ENCODE measurements at places on chromosomes 16 and 17.

DNA sequence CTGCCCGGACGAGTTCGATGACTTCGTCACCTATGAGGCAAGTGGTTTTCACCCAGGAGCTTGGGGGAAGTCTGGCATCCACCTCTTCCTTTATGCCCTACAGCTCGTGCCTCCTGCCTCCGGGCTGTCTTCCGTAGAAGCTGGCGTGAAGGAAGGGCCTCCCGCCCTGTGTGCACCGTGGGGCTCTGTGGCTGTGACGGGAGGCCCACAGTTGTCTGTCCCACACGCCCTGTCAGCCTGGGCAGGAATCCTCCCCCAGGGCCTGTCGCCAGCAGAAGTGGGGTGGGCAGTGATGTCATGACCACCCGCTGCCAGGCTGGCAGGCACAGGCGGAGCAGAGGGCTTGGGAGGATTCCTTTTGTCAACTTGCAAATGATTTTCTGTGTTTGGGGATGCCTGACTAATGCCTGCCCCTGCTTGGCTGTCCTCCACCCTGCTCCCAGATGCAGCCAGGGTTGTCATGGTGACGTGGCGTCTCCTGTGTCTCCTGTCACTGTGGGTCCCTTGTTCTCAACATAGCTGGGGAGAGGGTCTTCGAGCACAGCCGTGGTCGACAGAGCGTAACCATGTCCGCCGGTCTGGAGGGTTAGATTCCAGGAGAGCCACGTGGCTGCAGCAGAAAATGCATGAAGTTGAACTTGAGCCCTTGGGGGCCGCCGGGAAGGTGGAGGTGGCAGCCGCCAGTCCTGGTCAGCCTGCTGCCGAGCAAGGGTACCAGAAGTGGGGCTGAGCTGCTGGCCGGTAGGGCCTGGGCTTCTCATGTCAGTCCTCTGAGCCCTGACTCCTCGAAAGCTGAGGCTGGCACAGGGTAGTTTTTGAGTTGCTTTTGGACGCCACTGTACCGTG is 46.1 kb downstream of the RAB11FIP3 start:
- DNase-seq = no peak

DNA sequence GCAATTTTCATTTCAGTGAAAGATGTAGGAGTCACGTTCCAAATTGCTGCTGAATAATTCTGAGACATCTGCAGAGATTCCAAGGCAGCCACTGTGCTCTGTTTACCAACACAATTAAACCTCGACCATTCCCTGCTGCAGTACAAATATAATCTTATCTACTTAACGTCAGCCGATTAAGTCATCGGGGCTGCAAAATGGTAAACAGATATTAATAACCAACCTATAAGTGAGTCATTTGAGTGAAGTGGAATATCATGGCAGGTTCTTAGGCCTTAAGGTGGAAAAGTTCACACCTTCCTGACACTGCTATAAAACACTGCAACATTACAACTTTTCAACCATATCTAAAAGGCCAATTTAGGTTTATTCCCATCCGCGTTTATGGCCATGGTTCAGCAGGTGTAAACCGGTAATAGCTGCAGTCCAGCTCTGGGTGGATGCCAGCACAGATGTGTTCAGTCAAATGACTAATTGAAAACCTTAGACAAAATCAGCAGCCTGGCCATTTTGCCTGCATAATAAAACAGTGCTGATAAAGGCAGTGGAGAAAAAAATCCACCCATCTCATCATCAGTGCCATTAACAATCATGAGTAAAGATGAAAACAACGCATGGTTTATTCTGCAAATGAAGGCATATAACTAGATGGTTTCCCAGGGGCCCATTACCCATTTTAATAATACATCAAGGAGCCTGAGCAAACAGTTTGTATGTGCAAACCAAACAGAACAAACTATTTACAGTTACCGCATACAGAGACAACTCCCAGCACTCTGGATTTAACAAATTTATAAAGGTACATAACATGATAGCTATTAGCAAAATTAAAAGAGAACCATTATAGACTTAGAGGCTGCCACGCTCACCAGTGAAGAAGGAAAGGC is 202.9 kb upstream of the IRX3 start:
- no peak for DNase-seq

DNA sequence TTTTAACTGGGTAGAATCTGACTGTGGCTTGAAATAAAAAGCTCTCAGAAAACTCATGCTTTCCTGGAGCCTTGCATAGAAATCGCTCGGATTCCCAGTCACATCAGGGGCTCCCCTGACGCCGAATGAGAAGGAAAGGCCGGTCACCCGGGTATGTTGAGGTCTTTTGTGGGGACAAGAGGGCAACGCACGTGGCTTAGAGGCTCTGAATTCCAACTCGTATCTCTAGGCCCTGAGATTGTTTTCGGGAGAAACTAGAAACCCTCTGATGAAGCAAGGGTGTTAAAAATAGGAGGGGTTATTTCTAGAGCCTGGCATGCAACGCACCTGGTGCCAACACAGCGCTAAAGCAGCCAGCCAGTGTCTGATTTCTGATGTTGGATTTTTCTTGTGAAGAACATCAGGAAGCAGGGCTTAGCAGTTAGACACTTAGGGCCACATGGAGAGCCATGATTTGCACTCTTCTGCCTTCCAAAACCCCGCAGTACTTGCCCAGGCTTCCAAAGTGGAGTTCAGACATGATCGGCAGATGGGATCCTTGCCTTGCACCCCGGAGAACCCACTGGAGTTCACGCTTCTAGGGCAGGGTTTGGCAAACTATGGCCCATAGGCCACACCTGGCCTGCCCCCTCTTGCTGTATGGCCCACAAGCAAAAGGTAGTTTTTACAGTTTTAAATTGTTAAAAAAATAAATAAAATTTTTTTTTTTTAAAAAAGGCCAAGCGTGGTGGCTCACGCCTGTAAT is 12.6 kb downstream of the CACNG1 start:
- no peak for DNase-seq

DNA sequence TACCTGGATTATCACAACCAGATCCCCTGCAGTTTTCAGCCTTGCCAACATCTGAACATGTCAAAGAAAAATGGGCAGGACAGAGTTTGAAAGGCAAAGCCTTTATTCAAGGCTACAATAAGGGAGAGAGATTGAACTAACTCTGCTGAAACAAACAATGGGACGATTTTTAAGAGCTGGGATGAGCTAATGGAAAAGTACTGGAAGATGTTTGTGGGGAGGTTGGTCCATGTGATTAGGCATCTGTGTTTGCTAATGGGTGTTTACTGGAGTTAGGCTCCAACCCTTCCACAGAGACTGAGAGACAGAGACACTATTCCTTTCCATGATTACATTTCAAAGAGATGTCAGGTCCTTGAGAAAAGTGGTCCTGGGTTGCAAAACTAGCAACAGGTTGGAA is 35.0 kb upstream of the HSBP1 start:
- no peak for DNase-seq

GRCh38 chr17:909642-910323 is 69.8 kb downstream of the NXN start:
- no peak for DNase-seq

GRCh38 chr16:50861970-50862411 is 120.1 kb downstream of the CYLD start:
- no peak for DNase-seq

- no peak for DNase-seq
These were observed 45.4 kb upstream of the ACSF3 start for GRCh38 chr16:89048090-89048725.

DNA sequence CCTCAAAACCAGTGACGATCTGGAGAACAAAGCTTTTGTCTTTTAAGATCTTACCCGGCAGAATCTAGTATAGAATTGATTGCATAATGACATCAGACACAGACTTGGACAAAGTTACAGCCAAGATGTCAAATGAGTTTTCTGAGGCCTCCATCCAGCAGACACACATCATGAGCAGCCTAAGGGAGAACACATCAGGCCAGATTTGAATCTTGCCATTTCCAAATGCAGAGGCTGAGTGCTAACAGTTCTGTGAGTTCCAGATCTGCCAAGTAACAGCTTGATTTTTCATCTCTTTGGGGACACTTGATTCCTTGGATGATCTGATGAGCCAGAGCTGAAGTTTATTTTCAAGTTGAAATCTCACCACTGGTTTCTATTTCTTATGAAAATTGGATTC is 21.0 kb downstream of the NOG start:
- no peak for DNase-seq

GRCh38 chr17:66531851-66532295 is 229.5 kb downstream of the PRKCA start:
- no peak for DNase-seq

- no peak for DNase-seq
These were observed 15.6 kb downstream of the SLC7A6 start for GRCh38 chr16:68279726-68280558.

DNA sequence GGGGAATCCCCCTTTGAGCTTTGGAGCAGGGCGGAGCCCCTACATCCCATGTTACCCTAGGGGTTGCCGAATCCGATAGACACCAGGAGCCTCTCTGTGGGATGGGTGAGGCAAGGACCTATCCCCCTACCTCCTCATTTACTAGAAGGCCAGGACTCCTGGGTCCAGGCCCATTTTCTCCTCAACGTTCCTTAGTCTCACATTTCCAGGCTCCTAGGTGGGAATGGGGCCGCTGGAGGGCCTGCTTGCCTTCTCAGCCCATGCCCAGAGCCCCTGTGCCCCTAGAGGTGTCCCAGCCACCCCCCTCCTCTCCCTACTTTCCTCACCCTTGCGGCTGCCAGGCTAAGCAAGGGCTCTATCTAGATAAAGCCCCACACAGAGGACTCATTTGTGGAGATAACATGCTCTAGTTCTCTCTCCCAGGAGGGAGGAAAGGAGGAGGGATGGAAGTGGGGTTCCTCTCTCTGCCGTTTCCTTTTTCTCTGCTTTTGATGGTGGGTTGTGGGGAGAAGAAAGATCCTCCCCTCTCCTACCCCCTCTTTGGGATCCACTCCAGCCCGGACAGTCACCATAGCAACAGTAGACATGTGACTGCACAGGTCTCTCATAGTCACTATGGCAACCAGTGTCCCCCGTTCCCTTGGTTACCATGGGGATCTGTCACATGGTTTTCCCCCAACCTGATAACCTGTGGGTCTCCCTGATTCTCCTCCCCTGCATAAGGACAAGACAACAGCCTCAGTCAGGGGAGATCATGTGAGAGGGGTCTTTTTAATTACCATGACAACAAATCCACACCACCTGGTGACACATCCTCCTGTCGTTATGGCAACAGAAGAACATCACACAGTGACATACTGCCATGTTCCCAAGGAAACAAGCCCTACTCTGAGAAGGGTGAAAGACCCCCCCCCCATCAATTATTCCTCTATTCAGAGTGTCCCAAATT is 5.2 kb downstream of the CACNA1G start:
- DNase-seq = no peak

DNA sequence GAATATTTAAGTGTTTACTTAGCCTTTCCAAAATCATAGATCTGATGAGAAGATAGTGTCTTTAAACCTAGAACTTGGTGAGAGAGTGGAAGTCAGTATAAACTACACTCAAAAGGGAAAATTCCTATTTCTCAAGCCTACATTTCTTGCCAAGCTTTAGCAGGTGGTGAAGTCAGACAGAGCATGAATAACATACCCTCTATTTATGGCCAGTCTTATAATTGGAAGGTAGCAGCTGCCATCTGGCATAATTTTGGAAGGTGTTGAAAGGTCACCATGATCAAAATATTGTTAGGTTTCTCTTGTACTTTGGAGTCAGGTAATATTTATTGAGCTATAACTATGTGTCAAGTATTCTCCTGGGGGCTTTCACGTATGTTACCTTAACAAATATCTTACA is 729.3 kb upstream of the KIF2B start:
- DNase-seq = no peak

- DNase-seq = peak; percentile 73
These were observed 65.9 kb downstream of the PCTP start for GRCh38 chr17:55816532-55817396.

DNA sequence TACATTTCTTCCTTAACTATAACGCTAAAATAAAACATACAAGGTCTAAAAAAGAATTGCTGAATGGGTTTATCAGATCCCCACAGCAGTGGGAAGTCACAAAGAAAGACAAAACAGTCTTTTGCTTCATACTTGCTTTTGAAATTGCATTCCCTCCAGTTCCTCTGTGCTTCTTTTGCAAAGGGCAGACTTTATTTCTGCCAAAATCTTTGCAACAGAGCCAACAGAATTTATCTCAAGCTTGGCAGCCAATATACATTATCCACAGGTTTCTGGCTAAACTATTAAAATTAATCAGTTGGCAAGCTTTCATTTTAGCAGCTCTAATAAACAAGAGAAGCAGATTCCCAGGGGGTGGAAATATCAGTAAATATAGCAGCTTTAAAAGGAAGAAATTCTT is 378.9 kb upstream of the CA10 start:
- DNase-seq = no peak

- no peak for DNase-seq
These were observed 154.2 kb downstream of the PITPNC1 start for GRCh38 chr17:67531291-67531690.

- no peak for DNase-seq
These were observed 833 bp upstream of the BCAR1 start for GRCh38 chr16:75252049-75252864.

DNA sequence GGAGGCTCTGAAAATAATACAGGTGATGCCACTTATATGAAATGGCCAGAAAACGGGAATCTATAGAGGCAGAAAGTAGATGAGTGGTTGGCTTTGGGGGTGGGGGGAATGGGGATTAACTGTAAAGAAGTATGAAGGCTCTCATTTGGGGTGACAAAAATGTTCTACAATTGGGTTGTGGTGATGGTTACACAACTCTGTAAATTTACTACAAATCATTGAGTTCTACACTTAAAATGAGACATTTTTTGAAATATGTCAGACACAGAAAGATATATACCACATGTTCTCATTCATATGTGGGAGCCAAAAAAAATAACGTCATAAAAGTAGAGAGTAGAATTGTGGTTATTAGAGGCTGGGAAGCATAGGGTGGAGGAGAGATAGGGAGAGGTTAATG is 25.7 kb downstream of the ARHGAP17 start:
- no peak for DNase-seq

DNA sequence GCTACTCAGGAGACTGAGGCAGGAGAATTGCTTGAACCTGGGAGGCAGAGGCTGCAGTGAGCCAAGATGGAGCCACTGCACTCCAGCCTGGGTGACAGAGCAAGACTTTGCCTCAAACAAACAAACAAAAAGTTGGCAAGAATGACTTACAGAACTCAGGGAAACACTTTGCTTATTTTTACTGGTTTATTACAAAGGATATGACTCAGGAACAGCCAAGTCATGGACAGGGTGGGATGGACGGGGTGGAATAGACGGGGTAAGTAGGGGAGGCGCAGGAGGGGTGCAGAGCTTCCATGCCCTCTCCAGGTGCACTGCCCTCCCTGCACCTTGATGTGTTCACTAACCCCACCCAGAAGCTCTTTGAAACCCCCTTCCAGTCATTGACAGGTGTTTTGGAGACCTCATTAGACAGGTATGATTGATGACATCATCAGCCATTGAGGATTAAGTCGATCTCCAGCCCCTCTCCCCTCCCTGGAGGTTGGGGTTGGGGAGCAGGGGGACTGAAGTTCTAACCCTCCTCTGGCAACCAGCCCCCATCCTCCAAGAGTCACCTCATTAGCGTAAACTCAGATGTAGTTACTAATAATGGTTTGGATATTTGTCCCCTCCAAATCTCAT is 41.3 kb upstream of the ZCCHC14 start:
- DNase-seq = no peak

GRCh38 chr17:41660221-41660711 is 28.4 kb upstream of the EIF1 start:
- no peak for DNase-seq

- DNase-seq = no peak
These were observed 9.4 kb downstream of the WNT3 start for GRCh38 chr17:46809110-46809571.
